ENCODE measurements at places on chromosomes 6 and 20.

DNA sequence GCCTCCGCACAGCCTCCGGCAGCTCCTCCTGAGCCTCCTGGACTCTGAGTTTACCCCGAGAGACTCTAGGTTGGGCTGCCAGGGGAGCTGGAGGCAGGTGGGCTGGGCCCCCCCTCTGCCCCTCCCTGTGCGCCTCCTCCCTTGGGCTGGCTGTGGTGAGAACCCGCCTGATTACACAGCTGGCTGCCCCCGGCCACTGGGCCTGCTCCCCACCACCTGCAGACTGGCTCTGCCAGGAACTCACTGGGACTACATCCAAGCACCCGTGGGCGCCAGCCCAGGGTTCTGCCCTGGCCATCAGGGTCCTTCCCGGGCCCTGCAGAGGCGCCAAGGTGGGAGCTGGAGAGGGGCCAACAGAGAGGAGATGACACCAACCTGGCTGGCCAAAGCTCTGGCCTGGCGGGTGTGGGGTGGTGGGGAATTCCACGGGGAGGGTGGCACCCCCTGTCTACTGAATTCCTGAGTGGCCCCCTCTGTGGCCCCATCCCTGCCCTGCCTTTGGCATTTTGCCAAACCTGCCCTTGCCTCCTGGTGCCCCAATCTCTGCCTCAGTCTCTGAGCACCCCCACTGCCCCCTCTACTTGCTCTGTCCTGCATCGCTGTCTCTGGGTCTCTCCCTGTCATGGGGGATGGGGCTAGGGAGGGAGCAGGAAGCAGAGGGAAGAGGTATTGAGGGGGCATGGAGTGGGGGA, 21.9 kb upstream of the CDH22 start:
- DNase-seq, result no peak

- no peak for DNase-seq
Observed at GRCh38 chr20:37395410-37395797, 49.5 kb downstream of the SRC start.

GRCh38 chr6:81897793-81898192, 145.3 kb upstream of the TENT5A start:
- no peak for DNase-seq

GRCh38 chr6:76553256-76553655, 480.8 kb upstream of the IMPG1 start:
- DNase-seq, result no peak

DNA sequence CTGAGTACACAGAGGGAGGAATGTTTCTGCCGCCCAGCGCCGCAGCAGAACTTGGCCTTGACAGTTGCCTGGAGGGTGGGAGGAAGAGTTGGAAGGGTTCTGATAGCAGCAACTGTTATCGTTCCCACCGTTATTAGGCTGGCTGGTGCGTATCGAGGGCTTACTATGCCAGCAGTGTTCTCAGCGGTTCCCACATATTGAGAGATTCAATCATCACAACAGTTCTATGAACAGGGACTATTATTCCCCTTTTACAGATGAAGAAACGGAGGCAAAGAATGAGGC, 380.1 kb upstream of the SULF2 start:
- DNase-seq, result no peak

DNA sequence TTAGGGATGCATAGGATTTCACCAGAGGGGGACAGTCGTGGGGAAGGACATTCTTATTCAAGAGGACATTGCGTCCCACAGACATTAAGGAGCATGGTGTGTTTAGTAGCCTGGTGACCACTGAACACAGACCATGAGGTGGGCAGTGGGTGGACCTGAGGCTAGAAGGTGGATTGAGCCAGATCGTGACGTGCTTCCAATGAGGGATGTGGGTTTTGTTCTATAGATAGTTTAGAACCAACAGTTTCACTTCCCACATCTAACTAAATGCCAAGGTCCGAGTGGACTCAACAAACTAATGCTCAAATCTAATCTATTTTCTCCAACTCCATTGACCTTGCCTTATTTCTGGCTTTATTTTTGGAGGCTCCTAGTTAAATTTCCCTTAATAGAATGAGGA, 58.5 kb downstream of the OGFRL1 start:
- no peak for DNase-seq

- peak; percentile 24 for DNase-seq
Observed at GRCh38 chr6:144013486-144013909, 5.4 kb upstream of the PLAGL1 start.

GRCh38 chr6:106927531-106928398, 46.8 kb downstream of the CD24 start:
- no peak for DNase-seq

DNA sequence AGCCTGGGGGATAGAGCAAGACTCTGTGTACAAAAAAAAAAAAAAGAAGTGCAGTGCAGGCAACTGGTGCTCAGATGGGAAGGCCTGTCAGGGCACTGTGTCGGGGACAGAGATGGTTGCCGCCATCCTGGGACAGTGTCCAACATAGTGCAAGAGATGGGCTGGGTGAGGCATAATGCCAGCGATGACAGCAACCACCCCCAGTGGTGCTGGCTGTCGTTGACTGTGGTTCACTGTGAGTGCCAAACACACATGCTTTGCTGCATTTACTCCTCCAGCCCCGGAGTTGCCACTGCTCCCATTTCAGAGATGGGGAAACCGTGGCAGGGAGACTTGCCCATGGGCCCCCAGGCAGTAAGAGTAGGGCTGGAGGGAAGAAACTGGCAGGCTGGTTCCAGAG, 5.2 kb upstream of the C20orf203 start:
- no peak for DNase-seq

DNA sequence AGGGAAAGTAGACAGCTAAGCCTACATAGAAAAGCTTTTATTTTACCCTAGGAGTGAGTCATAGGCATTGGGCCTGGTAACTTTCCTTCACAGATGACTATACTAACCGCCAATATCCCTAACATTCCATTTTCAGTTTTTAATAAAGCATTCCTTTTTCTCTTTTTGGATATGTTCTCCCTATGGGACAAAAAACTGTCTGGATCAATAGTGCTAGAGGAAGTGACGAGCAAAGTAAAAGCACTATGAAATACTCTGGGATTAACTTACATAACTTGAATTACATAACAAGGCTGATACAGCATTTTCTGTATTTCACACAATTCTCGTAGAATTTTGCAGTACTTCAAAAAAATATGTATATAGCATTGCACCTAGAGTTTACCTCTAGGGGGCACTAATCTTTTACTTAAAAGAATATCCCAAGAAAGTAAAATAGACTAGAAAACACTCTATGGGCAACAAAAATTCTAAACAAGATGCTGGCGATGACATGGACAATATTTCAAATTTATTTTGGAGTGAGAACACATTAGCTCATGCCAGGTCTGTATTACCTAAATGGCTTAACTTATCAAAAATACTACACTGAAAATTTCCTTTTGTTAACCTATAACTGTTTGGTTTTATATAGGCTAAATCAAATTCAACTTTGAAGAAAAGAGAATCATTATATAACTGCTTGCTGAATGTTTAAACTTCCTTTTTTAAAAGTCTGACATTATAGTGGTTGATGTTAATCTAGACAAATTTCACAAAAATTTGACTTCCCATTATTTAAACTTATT, 66.3 kb upstream of the DST start:
- DNase-seq, result no peak

DNA sequence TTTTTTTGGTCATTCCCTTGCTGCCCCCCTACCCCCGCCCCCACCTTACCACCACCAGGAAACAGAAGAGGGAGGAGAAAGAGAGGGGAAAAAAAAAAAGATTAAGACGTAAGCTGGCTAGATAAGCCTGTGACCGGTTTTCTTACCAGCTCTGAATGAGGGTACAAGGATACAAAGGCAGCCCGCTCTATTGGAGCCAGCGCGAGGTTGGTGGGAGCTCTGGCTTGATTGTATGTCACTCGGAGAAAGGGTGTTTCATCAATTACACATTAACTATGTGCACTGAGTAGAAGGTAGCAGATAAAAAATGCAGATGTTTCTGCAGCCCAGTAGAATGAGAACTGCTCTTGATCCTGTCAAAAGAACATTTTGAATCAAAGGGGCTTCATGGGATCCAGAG, 28.6 kb upstream of the OLIG3 start:
- no peak for DNase-seq

- DNase-seq, result no peak
Observed at GRCh38 chr6:83767033-83767432, 58.1 kb upstream of the SNAP91 start.

- no peak for DNase-seq
Observed at GRCh38 chr20:31566658-31567379, 38.3 kb upstream of the ID1 start.

GRCh38 chr20:50267041-50267865, 76.6 kb downstream of the CEBPB start:
- DNase-seq, result no peak

GRCh38 chr20:38889792-38890496, 36.3 kb upstream of the FAM83D start:
- DNase-seq, result no peak

DNA sequence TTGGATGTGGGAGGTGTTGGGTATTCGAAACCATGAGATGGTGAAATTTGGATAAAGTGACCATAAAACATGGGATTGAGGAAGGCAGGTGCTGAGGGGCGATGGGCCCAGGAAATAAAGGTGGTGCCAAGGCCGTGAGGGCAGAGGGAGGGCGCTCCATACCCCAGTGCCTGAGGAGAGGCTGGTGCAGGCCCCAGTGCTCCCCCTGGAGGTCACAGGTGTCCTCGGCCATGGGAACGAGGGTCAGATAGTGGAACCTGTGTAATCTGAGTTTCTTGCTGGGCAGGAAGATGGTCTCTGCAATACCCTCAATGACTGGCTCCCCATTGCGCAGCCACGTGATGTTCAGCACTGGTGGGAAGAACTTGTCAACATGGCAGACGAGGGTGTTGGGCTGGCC, 16.2 kb downstream of the HLA-DPB1 start:
- peak; percentile 35 for DNase-seq

DNA sequence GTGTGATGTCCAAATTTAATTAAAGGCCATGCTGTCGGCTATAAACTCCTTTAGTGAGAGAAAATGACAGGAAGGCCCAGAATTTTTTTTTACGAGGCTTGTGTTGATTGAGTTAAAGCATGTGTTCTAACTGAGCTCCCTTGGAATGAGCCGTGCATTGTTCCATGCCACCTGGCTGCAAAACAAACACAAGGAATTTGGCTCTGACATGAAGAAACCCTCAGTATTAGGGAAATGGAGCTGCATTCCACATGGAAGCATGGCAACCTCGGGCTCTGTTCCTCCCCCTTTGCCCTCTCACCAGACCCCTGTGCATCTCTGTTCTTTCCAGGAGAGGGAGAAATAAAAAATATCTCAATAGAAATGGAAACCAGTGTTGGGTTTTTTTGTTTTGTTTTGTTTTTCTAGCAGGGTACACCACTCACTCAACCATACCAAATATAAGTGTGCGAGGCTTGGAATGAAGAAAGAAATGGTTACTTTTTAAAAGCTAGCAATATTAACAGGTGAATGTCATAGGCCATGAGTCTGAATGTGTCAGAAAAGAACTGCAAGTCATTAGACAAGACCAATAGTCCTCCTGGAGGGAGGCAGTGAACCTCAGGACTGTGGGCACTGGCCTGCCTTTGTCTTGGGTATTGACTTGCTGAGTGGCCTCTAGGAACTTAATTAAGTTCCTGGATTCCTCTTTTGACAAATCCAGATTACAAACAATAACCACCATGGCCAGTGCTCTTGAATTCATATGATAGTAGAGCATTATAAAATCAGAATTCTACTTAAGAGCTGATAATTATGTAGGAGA, 935.1 kb downstream of the KIF16B start:
- no peak for DNase-seq

DNA sequence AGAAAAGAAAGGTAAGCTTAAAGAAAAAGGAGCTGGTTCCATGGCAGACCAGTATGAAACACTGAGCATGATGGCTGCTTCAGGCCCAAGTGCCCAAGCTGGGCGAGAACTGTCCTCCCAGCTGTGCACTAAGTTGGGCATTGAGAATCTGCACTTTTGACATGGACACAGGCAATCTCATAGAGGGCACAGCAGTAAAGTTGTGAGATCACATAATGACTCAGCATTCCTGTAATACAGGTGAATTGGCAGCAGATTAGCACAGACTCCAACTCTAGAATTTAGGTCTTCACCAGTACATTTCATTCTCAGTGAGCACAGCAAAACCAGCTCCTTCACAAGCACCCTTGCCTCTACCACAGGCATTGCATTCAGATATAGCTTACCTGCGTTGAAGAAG, 343.4 kb downstream of the PKHD1 start:
- no peak for DNase-seq

DNA sequence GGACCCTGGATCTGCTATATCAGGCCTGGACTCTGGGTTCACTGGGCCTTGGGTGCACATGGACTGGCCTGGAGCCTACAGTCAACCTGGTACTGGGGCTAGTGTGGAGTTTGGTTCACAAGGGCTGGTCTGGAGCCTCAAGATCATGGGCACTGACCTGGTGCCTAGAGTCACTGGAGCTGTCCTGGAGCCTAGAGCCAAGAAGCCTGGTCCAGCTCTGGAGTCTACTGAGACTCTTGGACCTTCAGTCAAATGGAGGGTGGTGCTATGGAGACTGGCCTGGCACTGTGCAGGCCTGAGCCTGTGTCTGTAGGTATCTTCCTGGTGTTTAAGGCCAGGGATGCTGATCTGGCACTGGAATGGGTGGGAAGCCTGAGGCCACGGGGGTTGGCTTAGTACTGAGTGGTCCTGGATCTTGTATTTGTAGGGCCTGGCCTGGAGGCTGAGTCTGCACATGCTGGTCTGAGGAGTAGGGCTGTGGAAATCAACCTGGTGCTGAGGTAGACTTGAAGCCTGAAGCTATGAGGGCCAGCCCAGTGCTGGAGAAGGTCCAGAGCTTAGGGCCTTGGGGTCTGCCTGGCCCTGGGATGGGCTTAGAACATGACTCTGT, 16.5 kb upstream of the WFDC9 start:
- DNase-seq, result no peak

DNA sequence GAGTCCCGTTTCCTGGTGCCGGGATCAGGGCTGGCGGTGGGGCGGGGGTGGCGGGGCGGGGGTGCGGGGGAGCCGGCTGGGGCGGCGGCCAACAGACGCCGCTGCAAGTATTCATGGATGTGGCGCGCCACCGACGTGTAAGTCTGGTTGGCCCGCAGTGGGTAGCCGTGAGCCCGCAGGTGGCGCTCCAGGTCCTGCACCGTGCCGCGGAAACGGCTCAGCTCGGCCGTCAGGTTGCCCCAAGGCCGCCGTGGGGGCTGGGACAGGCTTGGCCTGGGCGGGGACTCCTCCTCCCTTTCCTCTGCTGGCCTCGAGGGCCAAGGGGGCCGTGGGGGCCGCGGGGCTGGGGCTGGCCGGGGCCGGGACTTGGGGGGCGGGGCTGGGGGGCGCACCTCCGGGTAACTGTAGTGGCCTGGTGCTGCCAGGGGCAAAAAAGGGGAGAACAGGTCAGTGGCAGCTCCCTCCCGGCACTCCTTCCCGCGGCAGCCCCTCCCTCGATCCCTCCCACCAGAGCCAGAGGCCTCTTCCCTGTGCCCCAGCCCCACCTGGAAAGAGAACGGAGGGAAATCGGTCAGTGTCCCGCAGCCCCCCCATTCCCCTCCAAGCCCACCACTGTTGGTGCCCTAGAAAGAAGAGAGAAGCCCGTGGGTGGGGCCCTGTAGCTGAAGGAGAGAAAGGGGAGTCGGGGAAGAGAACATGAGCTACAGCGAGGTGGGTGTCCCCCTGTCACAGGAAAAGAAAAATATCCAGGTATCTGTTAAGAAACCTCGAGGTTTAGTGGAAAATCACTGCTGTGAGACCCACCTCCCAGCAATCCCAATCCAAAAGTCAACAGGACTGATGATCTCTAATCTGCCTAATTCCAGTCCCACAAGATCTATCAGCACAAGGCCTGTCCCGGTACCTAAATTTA, 21.3 kb downstream of the TNXB start:
- peak; percentile 57 for DNase-seq

Measured in activated T-helper 1 cell treated with anti-CD3 and anti-CD28 coated beads, Interleukin-2, amount 50 U/mL, for 16 hours (primary cell).